Gastrocnemius medialis (tissue), 4 donors: ENCODE measurements at places on chromosomes 12 and 14. TPM values are rescaled to one million over a fixed set of nuclear protein-coding genes. Genes with fewer than 3 reads are reported as not detected.

GRCh38 chr14:98140862-98141530 lies 1131.0 kb downstream of the BCL11B start:
- no peak for DNase-seq

- no peak for DNase-seq
These were observed 1.7 kb downstream of the KSR2 start for GRCh38 chr12:117967043-117967442.

Gene TAS2R30
- 0.34 TPM for total RNA-seq

- no peak for DNase-seq
These were observed 38.5 kb downstream of the CATSPERB start for GRCh38 chr14:91693346-91693745.

DNA sequence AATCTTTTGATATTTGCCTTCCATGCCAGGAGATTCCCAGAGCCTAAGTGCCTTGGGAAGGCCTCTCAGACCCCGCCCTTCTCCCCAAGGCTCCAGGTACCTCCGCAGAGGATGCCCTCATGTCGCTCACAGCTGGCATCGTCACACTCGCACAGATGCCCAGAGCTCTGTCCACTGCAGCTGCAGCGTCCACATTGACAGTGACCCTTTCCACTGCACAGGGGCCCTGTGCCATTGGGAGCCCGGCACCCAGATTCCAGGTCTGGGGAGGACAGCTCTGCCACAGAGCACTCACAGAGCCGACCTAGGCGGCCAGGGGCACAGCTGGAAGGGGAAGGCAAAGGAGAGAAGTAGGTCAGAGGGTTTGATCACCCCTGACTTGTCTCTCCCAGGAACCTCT lies 12.3 kb upstream of the CSAD start:
- no peak for DNase-seq

DNA sequence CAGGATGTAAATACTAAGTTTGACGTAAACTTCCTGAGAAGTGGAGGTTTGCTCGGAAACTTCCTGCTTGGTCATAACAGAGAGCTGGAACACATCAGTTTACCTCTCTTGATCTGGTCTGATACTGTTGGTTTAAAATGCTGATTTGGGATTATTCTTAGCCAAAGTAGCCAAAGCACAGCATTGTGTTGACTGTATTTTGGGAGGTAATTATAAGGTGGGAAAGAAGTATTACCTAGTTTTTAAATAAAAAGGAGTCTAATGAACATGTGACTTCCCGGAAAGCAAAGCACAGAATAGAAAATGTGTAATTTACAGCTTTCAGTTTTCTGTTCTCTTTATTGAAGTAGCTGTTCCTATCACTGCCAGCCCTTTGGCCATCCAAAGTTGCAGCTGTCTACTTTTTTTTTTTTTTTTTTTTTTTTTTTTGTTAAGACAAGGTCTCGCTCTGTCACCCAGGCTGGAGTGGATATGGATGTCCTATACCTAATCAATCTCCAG lies 52.2 kb upstream of the SRP54 start:
- no peak for DNase-seq

DNA sequence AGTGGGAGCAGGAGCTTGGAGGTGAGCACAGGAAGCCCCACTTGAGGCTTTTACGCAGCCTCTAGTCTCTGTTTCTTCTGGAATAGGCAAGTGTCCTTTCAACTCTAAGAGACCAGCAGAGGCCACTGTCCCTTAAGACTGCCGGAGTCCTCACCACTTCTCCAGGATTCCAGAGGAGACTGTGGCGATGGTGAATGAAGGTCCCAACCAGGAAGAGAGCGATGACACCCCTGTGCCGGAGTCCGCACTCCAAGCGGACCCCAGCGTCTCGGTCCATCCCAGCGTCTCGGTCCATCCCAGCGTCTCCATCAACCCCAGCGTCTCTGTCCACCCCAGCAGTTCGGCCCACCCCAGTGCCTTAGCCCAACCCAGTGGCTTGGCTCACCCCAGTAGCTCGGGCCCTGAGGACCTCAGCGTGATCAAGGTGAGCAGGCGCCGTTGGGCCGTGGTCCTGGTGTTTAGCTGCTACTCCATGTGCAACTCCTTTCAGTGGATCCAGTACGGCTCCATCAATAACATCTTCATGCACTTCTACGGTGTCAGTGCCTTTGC lies 442 bp downstream of the FLVCR2 start:
- peak; percentile 64 for DNase-seq

Gene HOXC10
- total RNA-seq, result 48.3 TPM

DNA sequence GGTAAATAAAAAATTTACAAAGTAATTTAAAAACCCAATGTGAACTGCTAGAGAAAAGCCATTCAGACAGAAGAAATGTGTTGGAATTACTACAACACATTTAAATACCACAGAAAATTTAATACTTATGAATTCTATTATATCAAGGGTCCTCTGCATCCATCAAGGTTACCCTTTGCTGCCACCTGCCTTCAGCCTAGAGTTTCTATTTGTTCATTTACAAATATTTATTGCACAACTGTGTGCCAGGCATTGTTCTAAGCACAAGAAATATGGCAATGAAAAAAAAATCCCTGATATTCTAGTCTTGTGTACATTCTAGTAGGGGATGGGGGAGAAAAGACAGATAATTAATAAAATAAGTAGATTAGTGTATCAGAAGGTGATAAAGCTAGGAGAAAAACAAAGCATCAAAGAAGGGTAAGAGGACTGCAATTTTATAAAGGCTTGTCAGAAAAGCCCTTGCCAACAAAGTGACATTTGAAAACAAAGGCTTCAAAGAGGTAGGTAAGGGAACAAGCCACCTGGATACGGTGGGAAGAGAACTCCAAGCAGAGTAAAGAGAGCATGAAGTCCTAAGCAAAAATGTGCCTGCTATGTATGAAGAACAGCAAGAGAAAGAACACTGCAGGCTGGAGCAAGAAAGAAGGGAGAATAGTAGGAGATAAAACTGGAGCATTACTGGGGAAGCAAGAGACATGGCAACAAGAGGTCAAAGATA lies 59.1 kb upstream of the SLC6A13 start:
- no peak for DNase-seq

- no peak for DNase-seq
These were observed 645 bp downstream of the FOXA1 start for GRCh38 chr14:37594238-37594970.

GRCh38 chr14:77667331-77667730 lies 40.5 kb downstream of the ALKBH1 start:
- no peak for DNase-seq

- DNase-seq, result no peak
These were observed 152.4 kb upstream of the PWP1 start for GRCh38 chr12:107533218-107533617.

DNA sequence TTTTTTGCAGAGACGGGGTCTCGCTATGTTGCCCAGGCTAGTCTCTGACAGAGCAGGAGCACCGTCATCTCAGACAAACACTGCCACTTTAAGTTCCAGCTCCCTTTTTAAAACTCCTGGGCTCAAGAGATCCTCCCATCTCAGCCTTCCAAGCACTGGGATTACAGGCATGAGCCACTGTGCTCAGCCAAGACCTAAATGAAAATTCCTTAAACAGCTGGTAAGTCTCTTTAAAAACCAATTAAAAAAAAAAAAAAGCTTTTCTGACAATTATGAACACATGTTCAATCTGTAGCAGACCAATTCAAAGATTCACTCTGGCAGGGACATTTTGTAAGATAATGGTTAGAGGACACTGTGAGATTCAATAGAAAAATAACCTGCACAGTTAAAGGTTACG lies 77.8 kb downstream of the HECTD4 start:
- no peak for DNase-seq

- DNase-seq, result no peak
These were observed 271.5 kb upstream of the TBX3 start for GRCh38 chr12:114955414-114956014.

Gene CCDC177
- total RNA-seq, result not detected

Gene NID2
- total RNA-seq, result 4.9 TPM

Gene KCNA1
- total RNA-seq, result not detected

Gene SRRM4
- 0.05 TPM for total RNA-seq

Gene ACYP1
- 12.8 TPM for total RNA-seq

Gene YY1
- 41.5 TPM for total RNA-seq

Gene IL22
- not detected for total RNA-seq

DNA sequence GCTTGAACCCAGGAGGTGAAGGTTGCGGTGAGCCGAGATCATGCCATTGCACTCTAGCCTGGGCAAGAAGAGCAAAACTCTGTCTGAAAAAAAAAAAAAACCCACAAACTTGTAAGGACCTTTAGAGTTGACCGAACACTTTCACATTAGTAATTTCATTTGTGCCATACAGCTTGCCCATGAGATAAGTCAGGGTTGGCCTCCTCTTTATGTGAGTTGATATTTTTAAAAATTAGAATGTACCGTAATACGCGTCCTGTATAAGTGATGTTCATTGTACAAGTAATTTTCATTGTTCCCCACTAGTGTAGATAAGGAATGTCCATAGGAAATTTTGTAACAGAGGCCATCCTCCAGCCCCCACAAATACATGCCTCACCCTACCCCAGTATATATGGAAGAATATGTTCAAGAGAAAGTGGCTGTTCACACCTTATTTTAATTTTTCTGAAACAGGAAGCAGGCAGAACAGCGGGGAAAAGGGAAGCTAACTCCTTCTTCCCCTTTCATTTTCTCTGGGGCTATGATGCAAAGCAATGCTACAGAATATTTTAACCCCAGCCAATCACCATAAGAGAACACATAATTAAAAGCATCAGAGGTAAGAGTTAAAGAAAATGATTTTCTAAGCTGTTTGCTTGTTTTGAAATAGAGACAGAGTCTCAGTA lies 31.9 kb upstream of the HIF1A start:
- DNase-seq, result no peak

DNA sequence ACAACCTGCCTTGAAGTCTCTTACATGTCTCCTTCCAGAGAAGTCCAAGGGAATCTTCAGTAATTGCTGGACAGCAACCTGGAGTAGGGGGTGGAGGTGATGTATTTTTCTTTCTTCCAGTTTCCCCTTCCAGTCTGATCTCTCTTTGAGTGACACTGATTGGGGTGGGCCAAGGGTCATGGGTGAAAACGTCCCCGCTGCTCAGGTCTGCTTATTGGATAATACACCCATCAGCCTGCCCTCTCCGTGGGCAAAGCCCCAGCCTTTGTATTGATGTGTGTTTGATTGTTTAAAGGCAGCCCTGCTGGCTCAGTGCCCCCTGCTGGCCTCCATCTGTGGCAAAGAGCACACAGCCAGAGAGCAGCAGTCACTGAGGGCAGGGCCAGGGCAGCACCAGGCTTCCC lies 35.7 kb upstream of the ATP2A2 start:
- no peak for DNase-seq

GRCh38 chr14:21136024-21136423 lies 19.8 kb downstream of the OR5AU1 start:
- no peak for DNase-seq

GRCh38 chr12:41437563-41437962 lies 249.4 kb downstream of the PDZRN4 start:
- no peak for DNase-seq

Gene PLBD1
- total RNA-seq, result 6.1 TPM

- no peak for DNase-seq
These were observed 88.7 kb downstream of the BCL11B start for GRCh38 chr14:99183311-99183710.

Gene PIP4K2C
- total RNA-seq, result 22.0 TPM

GRCh38 chr14:20438664-20439063 lies 2.7 kb upstream of the KLHL33 start:
- DNase-seq, result no peak

Gene INHBE
- 1.5 TPM for total RNA-seq

Gene PGAM5
- 75.1 TPM for total RNA-seq

Gene KRT72
- total RNA-seq, result not detected

- DNase-seq, result no peak
These were observed 1070.6 kb downstream of the TRHDE start for GRCh38 chr12:73342733-73343132.

- DNase-seq, result no peak
These were observed 3.6 kb downstream of the CMKLR1 start for GRCh38 chr12:108335349-108336119.

DNA sequence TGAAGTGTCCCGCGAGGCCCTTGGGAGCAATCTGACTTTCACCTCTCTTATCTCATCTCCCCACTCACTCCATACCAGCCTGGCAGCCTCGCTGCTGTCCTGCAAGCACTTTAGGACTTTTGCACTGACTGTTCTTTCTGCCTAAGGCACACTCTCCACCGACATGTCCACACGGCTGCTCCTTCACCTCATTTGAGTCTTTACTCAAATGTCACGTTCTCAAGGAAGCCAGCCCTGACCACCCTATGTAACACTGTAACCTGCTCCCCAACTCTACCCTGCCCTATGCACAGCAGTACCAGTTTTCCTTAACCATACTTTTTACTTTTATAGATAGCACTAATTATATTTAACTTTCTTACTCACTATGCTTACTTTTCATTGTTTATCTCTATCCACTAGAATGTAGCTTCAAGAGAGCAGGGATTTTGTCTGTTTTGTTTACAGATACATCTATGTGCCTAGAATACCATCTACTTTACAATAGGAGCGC lies 32.0 kb downstream of the PRKD1 start:
- DNase-seq, result no peak

DNA sequence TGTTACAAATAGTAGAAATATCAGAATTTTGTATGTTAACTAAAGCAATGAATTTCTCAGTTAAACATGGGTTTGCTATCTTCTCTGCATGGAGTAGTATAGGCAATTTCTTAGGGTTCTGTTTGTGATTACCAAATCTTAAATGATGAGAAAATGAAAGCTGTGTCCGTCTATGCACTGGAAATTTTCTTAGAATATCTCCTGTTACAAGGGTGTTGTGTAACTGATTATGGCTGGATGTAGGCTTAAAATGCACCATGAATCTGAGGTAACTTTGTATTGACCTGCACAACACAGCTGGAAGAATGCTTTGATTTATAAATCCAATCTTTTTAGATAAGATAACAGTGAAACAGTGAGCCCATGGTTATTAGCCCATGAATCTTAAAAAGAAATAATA lies 17.8 kb downstream of the TRIP11 start:
- DNase-seq, result no peak

GRCh38 chr14:69710378-69710777 lies 56.6 kb upstream of the SRSF5 start:
- no peak for DNase-seq

DNA sequence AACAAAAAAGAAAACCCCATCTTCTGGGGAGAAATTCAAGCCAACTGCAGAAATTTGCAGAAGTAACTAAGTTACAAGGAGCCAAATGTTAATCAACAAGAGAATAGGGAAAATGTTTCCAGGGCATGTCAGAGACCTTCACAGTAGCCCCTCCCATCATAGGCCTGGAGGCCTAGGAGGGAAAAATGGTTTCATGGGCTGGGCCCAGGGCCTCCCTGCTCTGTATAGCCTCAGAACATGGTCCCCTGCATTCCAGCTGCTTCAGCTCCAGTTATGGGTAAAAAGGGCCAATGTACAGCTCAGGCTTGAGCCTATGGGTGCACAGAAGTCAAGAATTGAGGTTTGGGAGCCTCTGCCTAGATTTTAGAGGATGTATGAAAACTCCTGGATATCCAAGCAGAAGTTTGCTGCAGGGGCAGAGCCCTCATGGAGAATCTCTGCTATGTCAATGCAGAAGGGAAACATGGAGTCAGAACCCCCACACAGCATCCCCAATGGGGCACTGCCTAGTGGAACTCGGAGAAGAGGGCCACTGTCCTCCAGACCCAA lies 260.9 kb downstream of the DUSP6 start:
- no peak for DNase-seq
